Activated effector memory CD4-positive, alpha-beta T cell treated with Interleukin-2 at 50 U/mL for 16 hours (primary cell): ENCODE measurements at places on chromosomes 11 and 22.
A peak's percentile ranks its signal among the peaks of the same experiment; 100 is the strongest.

- DNase-seq, result no peak
Observed at GRCh38 chr11:103902994-103903393, 133.4 kb upstream of the DDI1 start.

DNA sequence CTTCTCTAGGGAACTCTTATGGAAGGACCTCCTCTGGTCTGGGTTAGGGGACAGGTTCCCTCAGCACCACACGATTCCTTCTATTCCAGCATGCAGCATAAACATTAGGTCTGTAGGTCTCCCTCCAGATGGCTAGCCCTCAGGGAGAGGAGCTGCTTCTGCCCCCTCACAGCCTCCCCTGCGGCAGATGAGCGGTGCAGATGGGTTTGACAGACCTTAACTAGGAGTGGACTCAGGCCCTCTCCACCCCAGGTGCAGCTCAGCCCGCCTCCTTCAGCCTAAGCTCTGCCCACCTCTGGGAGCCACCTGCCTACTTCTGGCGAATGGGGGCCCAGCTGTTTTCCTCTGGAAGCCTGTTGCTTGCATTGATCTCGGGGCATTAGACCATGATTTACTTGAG, 55.7 kb upstream of the EIF3D start:
- DNase-seq, result no peak

GRCh38 chr22:20741634-20742581, 32.0 kb upstream of the SERPIND1 start:
- peak; percentile 8 for DNase-seq

- DNase-seq, result no peak
Observed at GRCh38 chr11:112718483-112718882, 242.7 kb upstream of the NCAM1 start.

DNA sequence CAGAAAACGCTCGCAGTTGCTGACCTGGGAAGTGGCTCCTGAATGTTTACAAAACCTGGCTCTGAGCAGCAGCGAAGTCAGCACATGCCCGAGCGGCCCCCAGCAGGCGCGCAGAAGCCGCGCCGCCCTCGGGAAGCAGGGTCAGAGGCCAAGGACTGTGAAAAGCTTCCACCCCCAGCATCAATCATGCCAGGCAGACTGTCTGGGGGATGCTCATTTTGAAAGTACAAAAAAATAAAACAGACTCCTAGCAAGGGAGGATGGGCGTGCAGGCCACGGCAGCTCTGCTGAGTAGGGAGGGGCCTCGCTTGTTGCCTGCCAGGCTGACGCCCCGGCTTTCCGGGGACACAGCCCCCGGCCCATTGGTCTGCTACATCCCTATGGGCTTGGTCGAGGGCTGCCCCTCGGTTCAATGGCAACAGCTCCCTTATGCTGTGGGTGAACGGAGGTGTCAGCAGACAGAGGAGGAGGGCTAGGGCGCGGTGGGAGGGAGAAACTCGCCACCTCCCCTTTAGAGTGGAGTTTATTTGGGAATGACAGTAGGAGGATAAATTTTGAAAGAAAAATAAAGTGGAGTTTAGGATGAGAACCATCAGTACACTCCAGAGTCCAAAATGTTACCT, 37.7 kb upstream of the GNB1L start:
- DNase-seq, result peak; percentile 45

- no peak for DNase-seq
Observed at GRCh38 chr11:99351624-99352023, 330.9 kb downstream of the CNTN5 start.

DNA sequence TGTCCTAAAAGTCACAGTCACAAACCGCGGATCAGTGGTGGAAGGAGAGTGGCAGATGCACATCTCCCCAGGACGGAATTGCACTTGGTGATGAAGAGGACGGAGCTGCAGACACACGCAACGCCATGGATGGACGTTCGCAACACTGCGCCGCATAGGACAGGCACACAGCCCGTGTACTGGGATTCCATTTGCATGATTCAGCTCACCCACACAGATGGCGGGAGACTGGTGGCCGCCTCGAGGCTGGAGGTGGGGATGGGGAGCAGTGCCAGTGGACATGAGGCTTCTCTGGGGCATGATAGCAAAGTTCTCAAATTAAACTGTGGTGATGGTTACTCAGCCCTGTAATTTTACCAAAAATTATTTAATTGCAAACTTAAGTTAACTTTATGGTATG, 37.4 kb downstream of the DUSP8 start:
- no peak for DNase-seq

DNA sequence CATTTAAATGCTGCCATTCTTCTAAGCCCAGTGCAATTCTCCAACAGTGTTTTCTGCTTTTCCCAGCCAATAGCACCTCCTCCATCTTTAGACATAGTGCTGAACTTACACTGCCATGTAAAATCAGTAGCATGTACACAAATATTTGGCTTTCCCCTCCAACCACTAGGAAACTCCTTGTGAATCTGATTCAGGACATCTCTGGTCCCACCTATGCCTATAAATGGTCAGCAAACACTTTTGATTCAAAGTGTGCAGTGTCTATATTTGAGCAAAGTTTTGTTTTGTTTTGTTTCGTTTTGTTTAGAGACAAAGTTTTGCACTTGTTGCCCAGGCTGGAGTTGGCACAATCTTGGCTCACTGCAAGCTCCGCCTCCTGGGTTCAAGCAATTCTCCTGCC, 24.8 kb downstream of the YPEL4 start:
- DNase-seq, result no peak

GRCh38 chr11:36141196-36141953, 147.8 kb downstream of the COMMD9 start:
- DNase-seq, result no peak

DNA sequence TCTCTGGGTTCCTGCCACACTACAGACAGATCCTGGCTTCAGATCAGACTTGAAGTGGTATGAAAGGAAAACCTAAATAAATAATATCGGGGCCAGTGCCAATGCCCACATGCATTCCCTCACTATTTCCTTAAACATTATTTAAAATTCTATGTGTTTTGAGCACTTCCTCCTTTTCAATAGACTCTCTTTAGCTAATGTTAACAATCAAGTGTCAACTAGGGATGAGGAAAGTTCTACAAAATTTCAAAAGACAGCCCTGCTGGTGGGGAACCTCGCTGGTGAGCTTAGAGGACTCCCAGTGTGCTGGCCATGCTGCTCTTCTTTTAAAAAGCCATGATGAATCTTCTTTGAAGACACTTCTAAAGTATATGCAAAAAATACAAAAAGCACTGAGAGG, 87.5 kb downstream of the ENTHD1 start:
- DNase-seq, result no peak

DNA sequence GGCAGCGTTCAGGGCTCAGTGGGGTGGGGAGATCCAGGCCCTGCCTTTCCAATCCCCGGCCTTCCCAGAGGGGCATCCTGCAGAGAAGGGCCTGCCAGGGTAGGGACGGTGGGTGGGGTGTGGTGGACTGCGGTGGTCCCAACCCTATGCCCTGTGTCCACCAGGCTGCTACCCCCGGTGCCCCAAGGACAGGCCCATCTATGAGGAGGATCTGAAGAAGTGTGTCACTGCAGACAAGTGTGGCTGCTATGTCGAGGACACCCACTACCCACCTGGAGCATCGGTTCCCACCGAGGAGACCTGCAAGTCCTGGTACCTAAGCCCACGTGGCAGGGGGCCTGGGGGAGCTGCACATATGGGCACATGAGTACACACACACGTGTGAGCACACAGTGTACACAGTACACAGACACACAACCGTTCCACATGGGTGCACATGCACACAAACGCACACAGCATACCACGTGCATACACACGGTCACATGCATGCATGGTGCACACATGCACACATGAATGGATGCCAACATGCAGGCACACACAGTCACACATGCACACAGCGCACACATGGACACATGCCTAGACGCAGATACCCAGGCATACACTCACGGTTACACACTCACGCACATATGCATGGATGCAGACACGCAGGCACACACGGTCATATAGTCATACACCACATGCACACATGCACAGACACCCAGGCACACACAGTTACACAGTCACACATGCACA, 16.1 kb downstream of the MUC2 start:
- DNase-seq, result no peak

GRCh38 chr11:46278387-46279125, 1.1 kb downstream of the CREB3L1 start:
- DNase-seq, result no peak

- no peak for DNase-seq
Observed at GRCh38 chr22:19448076-19448607, 631 bp upstream of the C22orf39 start.

DNA sequence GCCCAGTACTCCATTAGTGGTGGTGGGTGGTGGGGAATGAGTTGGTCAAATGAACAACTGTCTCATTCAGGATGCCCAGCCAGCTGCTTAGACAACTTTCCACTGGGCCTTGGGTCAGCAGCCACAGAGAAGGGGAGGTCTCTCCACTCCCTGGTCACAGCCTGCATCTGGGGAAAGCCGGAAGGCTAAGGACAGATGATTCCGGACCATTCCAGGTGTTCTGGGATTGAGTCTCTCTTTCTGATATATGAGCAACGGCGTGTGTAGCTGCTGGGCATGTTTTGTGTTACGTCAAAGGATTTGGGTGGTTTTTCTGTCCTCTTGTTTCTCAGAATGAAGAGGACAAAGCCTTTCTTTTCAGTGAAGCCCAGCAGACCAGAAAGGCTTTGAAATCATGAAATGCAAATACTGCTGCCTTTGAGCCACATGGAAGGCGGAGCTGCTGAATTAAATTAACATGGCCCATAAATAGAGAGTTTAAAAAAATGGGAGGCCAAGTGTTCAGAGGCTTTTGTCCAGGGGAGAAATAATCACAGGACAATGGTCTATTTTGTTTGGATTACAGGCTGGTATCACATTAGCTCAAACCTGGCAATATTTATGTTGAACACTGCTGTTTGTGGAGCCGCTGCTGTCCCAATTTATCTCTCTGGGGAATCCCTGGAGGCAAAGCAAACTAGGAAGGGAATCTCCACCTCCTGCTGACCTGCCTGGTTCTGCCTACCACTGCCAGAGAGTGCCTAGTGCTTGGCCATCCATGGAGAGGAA, 234.4 kb upstream of the E2F8 start:
- no peak for DNase-seq

DNA sequence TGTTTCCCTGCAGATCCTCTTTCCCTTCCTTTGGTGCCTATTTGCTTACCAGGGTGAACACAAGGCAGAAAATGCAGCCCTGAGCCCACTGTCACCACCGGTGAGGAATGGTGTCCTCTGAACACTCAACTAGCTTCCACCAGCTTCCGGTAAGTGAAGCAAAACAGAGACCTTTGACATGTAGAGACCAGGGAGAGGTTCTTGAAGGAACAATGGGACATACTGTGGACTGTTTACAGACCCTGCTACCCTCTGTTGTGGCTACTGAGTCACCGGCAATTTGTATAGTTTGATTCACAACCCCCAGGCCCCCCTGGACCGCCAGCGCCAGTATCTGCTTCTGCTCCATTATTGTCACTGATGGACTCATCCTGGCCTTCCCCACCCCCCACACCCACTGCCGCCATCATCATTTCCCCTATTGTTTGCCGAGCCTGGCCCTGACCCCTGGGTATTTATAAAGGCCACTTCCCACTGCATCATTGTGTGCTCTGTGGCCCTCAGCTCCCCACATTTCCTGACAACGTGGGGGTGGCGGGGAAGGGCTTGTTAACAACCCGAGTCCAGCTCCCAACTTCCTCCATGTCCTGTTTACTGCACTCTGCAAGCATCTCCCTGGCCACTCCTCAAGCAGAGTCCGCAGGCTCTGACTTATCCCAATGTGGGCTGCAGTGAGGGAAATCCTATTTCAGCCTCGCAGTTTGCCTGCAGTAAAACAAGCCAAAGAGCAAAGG, 252.9 kb downstream of the ETS1 start:
- no peak for DNase-seq

- no peak for DNase-seq
Observed at GRCh38 chr22:35921777-35922176, 106.8 kb downstream of the RBFOX2 start.

GRCh38 chr11:63032457-63032856, 16.8 kb upstream of the SLC22A8 start:
- no peak for DNase-seq

DNA sequence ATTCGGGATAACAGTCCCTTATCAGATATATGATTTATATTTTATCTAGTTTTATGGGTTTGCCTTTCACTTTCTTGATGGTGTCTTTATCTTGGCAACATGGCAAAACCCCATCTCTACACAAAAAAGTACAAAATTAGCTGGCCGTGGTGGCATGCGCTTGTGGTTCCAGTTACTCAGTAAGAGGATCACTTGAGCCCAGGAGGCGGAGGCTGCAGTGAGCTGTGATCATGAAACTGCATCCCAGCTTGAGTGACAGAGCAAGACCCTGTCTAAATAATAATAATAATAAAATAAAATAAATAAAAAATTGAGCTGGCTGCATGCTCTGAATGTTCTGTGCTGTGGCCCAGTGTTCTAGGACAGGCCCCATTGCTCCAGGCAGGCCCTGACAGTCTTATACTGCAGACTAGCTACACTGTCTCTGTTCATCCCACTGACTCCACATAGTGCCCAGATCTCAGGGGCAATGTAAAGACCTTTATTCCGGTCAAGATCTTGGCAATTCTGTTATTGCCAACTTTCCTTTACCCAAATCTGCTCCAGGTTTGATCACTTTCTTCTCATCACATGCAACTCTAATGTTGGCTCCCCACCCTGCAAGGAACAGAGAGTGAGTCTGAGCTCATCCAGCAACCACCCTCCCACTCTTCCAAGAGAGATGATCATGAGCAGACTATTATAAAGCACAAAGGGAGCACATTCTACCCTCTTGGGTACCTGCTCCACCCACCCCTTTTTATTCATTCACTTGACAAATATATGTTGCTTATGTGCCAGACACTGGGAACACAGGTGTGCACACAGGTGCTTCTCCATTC, 8.8 kb downstream of the HSPA8 start:
- no peak for DNase-seq

DNA sequence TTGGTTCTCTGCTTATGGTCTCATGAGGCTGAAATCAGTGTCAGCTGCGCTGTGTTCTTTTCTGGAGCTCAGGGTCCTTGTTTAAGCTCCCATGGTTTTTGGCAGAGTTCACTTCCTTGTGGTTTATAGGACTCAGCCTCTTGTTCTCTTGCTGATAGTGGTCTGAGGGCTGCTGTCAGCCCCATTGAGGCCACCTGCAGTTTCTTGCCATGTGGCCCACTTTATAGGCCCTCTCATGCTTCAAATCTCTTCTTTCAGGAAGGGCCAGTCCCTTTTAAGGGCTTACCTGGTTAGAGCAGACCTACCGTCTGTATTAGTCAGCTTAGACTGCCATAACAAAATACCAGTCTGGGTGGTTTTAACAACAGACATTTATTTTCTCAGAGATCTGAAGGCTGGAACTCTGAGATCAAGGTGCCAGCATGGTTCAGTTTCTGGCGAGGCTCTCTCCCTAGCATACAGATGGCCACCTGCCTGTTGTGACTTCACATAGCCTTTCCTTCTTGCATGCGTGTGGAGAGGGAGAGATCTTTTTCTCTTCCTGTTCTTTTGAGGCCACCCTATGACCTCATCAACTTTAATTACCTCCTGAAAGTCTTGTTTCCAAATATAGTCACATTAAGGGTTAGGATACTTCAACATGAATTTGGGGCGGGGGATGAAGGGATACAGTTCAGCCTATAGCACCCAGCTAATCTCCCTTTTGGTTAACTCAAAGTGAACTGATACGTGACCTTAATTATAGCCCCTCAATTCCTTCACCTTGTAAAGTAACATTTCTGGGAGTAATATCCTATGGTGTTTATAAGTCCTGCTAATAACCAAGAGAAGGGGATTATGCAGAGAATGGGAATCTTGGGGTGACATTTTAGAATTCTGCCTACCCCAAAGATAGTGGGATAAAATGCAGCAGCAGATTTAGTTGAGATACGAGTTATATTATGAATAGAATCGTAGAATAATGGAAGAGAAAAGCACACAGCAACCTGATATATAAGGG, 131.8 kb downstream of the UVRAG start:
- DNase-seq, result no peak
